ENCODE measurements at places on chromosomes 7 and 10.

- H3K36me3 ChIP-seq: no peaks in the 10 kb centered on the region
- H3K27me3 ChIP-seq: no peaks in the 10 kb centered on the region
Measured at GRCh38 chr7:42372479-42372878, 135.5 kb upstream of the GLI3 start.

GRCh38 chr10:89351780-89352597 is 24.2 kb downstream of the IFIT3 start:
- no peaks in the 10 kb centered on the region for H3K27me3 ChIP-seq
- peaks cover 18% of the 10 kb centered on the region for H3K4me1 ChIP-seq
- no peak overlapping the region for H3K4me3 ChIP-seq
- no peaks in the 10 kb centered on the region for H3K36me3 ChIP-seq
- H3K27ac ChIP-seq: peak overlapping the region; percentile 82

DNA sequence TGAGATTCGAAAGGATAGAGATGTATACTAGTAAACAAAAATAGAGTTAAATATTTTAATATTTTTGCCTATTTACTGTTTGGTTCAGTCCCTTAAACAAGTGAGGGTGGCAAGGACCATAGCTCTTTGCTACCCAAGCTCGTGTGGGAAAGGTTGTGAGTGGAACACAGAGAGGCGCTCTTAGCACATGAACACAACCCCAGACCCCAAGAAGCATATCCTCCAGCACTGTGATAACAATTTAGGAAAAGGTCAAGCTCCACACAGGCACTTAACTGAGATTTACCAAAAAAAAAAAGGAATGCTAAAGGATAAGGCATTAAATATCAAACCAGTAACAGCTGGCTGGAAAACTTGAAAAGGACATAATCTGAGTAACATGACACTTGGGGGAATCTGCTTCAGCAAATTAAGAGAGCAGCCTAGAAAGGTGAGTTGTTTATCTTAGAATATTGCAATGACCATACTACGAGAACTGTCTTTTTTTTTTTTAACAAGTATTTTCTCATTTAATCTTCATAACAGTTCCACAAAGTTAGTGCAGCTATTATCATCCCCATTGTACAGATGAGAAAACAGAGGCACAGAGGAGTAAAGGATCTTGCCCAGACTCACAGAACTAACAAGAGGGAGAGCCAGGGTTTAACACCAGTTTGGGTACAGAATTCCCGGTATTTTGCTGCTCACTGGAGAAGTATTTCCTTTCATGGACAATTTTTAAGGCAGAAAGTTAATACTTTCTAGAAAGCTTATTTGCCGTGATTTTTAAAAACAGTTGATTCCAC is 303.5 kb upstream of the AOAH start:
- no peak for DNase-seq
- no peak overlapping the region for H3K27ac ChIP-seq
- H3K27me3 ChIP-seq: no peaks in the 10 kb centered on the region
- H3K4me1 ChIP-seq: no peaks in the 10 kb centered on the region
- H3K36me3 ChIP-seq: no peaks in the 10 kb centered on the region

DNA sequence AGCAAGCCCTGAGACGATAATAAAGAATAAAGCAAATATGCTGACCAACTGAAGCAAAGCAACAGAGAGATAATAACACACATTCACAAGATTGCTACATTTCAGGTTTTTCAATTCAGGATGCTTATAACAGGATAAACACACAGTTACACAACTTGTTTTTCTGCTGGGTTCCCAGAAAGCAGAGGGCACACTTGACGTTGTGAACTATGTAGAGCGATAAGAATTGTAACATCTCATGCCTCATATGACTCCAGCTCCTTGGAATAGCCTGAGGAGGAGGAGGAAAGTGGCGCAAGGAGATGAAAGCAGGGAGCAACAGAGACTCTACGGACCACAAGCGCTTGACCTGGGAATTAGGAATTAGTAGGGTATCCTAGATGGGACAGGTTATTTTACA is 201.7 kb downstream of the SKAP2 start:
- peaks cover 3% of the 10 kb centered on the region for H3K4me1 ChIP-seq
- peaks cover 12% of the 10 kb centered on the region for H3K27me3 ChIP-seq
- H3K4me3 ChIP-seq: no peak overlapping the region
- H3K27ac ChIP-seq: no peak overlapping the region
- DNase-seq: no peak

DNA sequence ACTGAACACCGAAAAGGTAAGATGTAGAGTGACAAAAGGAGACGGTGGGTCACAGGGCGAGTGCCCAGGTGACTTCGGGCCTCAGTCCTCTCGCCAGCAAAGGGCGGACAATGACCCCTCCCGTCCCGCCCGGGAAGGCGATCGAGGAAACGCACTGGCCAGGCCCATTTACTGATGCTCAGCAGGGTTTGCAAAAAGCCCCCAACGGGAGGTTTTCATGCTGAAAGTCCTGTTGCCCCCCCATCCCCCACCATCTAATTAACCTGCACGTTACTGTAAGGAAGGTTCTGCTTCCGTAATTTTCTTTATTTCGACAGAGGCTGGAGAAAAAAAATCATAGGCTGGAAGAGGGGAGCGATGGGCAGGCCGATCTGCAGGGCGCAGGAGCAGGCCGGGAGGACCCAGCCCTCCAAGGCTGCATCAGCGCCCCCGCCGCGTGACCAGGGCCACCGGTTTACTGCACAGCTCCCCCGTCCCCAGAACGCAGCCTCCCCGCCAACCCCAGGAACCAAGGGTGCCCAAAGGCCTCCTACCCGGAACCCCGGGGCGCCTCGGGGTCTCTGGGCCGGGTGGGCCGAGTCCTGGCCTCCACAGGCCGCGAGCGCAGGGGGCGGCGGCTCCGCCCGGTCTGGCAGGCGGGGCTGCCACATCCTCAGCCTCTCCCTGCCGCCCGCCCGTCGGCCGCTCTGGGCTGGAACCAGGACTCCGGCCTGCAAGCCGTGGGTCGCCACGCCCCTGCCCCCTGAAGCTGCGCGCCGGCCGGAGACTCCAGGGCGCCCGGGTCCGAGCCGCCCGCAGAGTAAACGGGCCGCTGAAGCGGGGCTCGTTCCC is 613 bp downstream of the OAT start:
- no peak for DNase-seq
- H3K4me1 ChIP-seq: peaks cover 24% of the 10 kb centered on the region
- H3K36me3 ChIP-seq: no peaks in the 10 kb centered on the region
- H3K27ac ChIP-seq: peak overlapping the region; percentile 81

DNA sequence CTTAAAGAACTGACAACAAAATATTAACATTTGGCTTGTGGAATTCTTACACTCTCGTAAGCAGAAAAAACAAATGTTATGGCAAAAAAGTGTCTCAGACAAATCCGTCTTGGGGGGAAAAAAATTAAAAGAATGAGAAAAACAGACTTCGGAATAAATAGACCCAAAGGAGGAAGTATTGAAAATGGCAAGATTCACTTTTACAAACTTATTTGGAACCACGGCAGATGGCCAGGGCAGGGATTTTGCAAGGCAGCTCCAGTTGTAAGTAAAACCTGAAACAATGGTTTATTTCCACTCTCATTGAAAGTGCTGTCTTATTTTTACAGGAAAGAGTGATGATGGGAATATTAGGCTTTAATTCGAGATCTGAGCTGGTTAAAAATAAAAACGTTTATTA is 1.5 kb upstream of the ZNF438 start:
- no peaks in the 10 kb centered on the region for H3K27me3 ChIP-seq
- no peak overlapping the region for H3K4me3 ChIP-seq
- no peaks in the 10 kb centered on the region for H3K36me3 ChIP-seq
- DNase-seq: no peak
- no peak overlapping the region for H3K27ac ChIP-seq
- H3K4me1 ChIP-seq: peaks cover 9% of the 10 kb centered on the region

- no peak for DNase-seq
- H3K36me3 ChIP-seq: no peaks in the 10 kb centered on the region
- H3K4me3 ChIP-seq: peak overlapping the region; percentile 53
Measured at GRCh38 chr7:27184337-27185012, 557 bp downstream of the HOXA11 start.
